ENCODE measurements at places on chromosomes 2 and 18. TPM values are rescaled to one million over a fixed set of nuclear protein-coding genes. Genes with fewer than 3 reads are reported as not detected.

Gene ANKRD29
- 2.0 TPM for total RNA-seq

Gene KCNF1
- total RNA-seq: 17.2 TPM

Gene TUBB8B
- not detected for total RNA-seq

Gene NT5DC4
- not detected for total RNA-seq

Gene LRATD1
- total RNA-seq: 17.5 TPM

Gene KRTCAP3
- 0.25 TPM for total RNA-seq

Gene PPIG
- total RNA-seq: 35.7 TPM

Gene NIFK
- total RNA-seq: 34.9 TPM

Gene CD8B2
- total RNA-seq: under 0.01 TPM

Gene ZNF521
- 12.5 TPM for total RNA-seq

Gene RAD51AP2
- 0.25 TPM for total RNA-seq

Gene EPHA4
- total RNA-seq: 134 TPM

Gene TRIB2
- total RNA-seq: 67.9 TPM

Gene KIF3C
- 112 TPM for total RNA-seq

Gene RBKS
- 1.7 TPM for total RNA-seq

Gene ERBB4
- 99.1 TPM for total RNA-seq

Gene UGT1A4
- total RNA-seq: not detected

Gene RANBP2
- total RNA-seq: 74.0 TPM

Gene CROCC2
- not detected for total RNA-seq

Gene NCKAP5
- total RNA-seq: 9.3 TPM

Gene ADGRF3
- total RNA-seq: under 0.01 TPM

Gene KATNAL2
- 3.4 TPM for total RNA-seq

Gene TWIST2
- 0.25 TPM for total RNA-seq

Gene CMPK2
- total RNA-seq: 7.9 TPM

Gene CDH2
- 150 TPM for total RNA-seq

Gene CFAP221
- 6.4 TPM for total RNA-seq

Gene CASP10
- total RNA-seq: 2.0 TPM

Gene REG3G
- not detected for total RNA-seq

Gene PAX8
- not detected for total RNA-seq

Gene D2HGDH
- 10.1 TPM for total RNA-seq

Gene GCG
- 0.49 TPM for total RNA-seq

Gene DYSF
- 1.5 TPM for total RNA-seq

Gene NEU2
- total RNA-seq: not detected

Gene ASB18
- not detected for total RNA-seq

Gene TANC1
- 5.9 TPM for total RNA-seq

Gene ARL5A
- total RNA-seq: 43.0 TPM

Gene GPBAR1
- total RNA-seq: 0.25 TPM

Gene STON1
- 8.4 TPM for total RNA-seq

Gene NMUR1
- total RNA-seq: under 0.01 TPM

Gene MAPK4
- total RNA-seq: 14.0 TPM

All from temporal lobe (tissue), 4 donors.